Stimulated activated CD4-positive, alpha-beta T cell treated with anti-CD3 and anti-CD28 coated beads, Interleukin-2, amount 100 ng/mL, for 48 hours (primary cell): ENCODE measurements at places on chromosomes 2 and 18.

- DNase-seq: no peak
These were observed 296.7 kb downstream of the LPIN1 start for GRCh38 chr2:12043131-12043530.

DNA sequence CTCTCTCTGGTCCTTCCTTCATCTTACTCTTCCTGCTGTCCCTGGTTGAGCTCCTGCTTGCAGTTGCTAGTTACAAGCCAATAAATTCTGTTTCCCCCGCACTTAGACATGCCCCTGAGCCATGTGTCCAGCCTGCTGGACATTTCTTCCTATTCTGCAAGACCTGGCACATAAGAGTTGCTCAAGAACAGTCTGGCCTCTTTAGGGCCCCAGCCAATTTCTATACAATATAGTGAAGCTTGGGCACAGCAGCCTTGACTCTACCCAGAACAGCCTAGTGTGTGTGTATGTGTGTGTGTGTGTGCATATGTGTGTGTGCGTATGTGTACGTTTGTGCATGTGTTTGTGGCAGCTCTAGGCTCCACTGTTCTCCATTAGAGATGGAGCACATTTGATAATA, 276.0 kb downstream of the CYRIA start:
- DNase-seq: no peak

DNA sequence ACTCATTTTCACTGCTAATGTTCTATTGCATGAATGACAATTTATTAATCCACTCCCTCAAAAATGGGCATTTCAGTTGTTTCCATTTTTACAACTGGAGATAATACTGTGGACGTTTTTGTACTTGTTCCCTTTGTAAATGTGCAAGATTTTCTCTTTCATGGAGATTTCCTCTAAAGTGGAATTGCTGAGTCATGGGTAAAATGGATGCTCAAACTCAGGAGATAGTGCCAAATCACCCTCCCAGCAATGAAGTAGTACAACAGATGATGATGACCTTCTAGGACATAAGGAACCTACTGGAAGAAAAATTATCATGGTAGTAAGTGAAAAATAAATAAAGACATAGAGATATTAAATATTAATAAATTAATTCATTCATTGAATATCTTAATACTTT, 460.8 kb upstream of the CHST9 start:
- DNase-seq: no peak

GRCh38 chr2:194380011-194380410, 1277.0 kb upstream of the SLC39A10 start:
- DNase-seq: no peak

- no peak for DNase-seq
These were observed 19.0 kb downstream of the AQP12B start for GRCh38 chr2:240663546-240664190.

DNA sequence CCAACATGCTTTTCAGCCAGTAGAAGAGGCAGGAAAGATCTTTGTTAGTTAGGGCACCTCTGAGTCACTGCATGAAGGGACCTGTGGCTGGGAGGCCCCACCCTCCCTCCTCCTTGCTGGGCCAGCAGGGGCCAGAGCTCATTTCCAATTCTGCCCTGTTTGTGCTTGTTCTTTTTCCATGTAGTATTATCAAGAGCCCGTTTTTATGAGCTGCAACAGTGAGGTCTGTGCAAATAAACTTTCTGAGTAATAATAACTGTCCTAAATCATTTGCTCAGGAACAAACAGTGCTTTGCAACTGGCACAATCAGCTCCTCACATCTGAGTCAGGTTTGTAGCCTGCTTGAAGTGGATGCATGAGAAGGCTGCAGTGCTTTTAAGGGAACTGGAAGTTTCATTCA, 128.0 kb downstream of the ARL4C start:
- no peak for DNase-seq

DNA sequence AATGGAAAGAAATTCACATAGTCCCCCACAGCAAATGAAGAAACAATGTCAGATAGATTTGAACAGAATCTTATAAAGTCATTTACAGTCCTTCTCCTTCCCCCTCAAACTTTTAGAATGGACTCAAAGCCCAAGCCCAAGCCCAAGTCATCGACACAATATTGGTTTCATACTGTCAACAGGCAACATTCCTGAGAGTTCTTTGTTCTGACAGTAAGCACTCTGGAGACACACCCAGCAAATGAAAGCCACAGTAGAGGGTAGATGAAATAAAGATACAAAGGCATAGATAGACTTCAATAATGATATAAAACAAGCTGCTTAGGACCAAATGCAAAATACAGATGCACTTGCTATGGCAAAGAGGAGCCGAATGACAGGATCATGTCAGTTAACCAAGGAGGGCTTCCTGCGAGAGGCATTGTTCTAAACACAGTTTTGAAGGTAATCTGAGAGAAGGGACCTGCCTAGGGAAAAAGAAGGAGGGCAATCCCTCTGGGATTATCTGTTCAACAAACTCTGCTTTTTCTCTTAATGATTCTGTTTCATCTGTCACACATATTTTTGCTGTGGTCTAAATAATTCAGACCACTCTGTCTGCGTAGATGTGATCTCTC, 97.1 kb upstream of the MAP4K3 start:
- no peak for DNase-seq

DNA sequence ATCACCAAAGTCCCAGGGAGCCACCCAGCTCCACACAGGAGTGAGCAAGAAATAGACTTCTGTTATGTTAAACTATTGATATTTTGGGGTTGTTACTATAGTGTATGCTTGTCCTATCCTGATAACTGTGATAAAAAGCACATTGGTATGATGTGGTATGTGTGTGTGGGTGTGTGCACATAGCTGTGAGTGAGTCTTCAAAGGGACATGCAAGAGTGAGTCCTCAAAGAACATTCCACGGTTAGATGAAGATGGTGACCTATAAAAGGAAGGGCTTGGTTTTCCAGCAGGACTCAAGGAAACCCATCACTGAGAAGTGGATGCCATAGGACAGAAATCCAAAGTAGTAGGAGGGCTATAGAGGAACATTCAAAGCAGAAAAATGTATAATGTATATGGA, 342.9 kb downstream of the TSN start:
- DNase-seq: no peak

GRCh38 chr18:5606951-5607350, 63.2 kb upstream of the EPB41L3 start:
- DNase-seq: no peak

- no peak for DNase-seq
These were observed 11.8 kb downstream of the G6PC2 start for GRCh38 chr2:168912901-168913369.

DNA sequence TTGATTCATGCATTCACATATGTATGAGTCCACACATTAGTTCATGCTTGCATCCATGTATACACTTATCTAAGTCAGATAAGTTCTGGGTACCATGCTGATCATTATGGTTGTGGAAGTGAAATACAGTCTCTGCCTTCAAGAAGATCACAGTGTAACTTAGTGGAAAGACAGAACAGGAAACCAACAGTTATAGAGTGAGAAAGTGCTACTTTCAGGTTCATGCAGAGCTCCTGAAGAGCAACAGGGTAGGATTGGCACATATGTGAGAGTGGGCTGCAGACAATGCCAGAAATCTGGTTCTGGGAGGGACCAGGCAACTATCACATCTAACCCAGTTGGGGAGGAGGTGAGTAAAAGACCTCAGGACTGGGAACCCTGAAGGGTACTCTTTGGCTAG, 35.4 kb upstream of the PGAP1 start:
- no peak for DNase-seq

GRCh38 chr18:38494065-38494464, 928.5 kb upstream of the CELF4 start:
- no peak for DNase-seq

DNA sequence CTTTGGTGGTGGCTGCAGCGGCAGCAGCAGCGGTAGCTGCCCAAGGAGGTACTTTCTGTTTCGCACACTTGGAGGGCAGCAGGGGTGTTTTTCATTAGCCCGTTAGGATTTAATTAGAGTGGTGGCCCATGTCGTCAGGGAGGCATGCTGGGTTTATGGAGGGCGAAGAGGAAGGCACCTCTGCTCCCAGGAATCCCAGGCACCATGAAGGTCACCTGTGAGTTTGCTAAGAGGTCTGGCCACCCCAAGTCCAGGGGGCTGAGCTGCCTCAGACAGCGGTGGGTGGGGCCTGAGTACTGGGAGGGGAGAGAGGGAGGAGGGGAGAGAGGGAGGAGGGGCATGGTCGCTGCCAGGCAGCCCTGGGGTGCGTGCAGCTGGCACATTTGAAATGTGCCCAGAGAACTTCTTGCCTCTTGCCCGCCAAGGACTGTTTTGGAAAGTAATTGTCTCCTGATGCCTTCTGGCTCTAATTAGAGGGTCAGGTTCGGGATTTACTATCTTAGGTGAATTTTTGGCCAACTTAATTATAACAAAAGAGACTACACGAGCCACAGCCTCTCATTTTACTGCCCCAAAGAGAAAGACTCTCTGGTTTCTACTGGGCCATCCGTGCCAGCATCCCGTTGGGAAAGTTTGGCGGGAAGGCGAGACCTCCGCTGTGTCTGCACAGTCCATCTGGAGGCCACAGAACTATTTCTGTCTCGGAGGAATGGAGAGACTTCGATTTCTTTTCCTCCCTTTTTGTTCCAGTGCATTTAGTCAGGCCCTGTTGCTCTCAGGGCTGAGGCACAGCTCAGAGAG, 62.0 kb downstream of the GLI2 start:
- no peak for DNase-seq

DNA sequence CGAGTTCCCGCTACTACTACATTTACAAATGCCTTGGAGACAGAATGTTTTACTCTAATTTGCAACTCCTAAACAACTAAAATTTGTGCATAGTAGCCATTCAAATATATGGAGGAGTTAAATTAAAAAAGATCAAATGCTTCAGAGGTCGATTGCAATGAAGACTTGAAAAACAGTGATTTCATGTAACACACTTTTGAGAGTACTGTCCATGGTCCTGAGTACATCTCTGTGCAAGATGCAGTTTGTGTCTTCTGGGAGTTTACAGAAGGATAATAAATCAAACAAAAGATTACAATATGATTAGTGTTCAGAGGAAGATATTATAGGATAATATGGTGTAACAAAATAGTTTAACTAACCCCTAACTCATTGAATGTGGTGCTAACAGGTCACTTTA, 894.7 kb downstream of the TMEM182 start:
- no peak for DNase-seq

DNA sequence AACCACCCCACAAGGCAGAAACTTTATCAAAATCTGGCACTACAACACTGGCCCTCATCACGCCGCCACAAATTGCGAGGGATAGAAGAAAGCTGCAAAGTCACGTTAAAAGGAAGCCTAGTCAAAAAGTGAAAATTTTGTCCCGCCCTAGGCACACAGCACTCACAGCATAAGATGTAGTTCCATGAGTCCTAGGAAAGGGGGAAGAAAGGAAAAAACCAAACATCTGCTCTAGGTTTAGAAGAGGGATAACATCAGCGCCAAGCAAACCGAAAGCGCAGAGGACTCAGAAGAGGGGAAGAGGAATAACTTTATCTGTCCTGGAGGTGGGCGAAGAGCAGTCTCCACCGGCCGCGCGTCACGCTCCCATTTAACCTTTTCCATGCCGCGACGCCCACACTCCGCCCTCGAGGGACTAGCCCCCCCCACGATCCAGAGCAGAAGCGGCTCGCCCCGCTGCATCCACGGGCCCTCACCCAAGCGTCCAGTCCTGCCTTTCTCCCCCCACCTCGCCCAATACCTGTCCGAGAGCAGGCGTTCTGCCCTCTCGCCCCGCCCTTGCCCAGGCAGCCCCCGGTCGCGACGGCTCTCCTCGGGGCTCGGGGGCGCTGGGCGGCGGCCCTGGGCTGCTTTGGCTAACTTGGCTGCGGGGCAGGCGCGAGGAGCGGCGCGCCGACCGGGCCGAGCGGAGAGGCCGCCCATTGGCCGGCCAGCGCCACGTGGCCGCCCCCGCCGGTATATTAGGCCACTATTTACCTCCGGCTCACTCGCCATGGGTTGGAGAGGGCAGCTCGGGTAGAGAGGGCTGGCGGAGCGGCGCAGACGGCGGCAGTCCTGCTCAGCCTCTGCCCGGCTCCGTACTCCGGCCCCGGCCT, at the start of gene HOXD1:
TSS of gene HOXD1 (plus strand) at position 770 of the 875 bp plus-strand sequence. CDS start 134 bp downstream, outside the sequence.
- DNase-seq: no peak

DNA sequence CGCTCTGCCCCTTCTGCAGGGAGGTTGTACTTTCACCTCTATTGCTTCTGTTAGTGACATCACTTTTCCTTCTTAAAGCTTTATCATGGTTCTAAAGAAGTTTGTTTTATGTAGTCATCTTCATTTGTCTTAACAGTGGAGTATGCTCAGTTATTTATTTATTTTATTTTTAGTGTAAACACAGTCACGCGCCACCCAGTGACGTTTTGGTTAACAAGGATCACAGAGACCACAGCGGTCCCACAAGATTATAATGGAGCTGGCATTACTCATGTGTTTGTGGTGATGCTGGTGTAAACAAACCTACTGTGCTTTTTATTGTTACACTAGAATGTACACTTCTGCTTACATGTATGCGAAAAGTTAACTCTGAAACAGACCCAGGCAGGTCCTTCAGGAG, 89.9 kb downstream of the SOX11 start:
- no peak for DNase-seq
